AG08395 (cell line): ENCODE measurements at places on chromosomes 11 and 22.

GRCh38 chr11:71399341-71399740, 48.9 kb downstream of the DHCR7 start:
- DNase-seq = no peak

DNA sequence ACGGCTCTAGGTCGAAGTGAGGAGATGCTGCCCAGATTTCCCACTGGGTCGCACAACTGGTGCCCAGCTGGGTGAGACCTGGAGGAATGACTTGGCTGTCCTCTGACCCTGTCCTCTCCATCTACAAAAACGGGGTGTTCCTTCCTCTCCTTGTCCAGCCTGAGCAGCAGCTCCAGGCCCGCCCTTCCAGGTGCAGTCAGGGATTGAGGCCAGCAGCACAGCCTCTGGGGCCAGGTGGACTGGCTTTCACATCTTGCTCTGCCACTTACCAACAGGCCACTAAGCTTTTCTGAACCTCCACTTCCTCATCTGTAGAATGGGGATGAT, 91.7 kb upstream of the LMO1 start:
- DNase-seq = no peak

GRCh38 chr11:45921561-45922424, 663 bp upstream of the LARGE2 start:
- no peak for DNase-seq

DNA sequence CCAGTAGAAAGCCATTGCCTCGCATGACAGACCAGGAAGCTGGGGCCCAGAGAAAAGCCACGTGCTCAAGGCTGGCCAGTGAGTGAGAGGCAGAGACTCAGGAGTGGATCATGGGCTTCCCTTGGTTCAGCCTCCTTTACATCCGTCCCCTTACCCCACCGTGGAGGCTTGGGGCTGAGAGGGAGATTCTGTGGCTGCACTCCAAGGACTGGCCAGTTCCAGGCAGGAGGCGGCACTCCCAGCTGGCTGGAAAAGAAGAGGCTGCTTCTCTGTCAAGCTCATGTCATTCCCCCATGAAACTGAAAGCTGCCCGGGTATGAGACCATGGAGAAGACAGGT, 6.6 kb upstream of the ASCL2 start:
- no peak for DNase-seq

DNA sequence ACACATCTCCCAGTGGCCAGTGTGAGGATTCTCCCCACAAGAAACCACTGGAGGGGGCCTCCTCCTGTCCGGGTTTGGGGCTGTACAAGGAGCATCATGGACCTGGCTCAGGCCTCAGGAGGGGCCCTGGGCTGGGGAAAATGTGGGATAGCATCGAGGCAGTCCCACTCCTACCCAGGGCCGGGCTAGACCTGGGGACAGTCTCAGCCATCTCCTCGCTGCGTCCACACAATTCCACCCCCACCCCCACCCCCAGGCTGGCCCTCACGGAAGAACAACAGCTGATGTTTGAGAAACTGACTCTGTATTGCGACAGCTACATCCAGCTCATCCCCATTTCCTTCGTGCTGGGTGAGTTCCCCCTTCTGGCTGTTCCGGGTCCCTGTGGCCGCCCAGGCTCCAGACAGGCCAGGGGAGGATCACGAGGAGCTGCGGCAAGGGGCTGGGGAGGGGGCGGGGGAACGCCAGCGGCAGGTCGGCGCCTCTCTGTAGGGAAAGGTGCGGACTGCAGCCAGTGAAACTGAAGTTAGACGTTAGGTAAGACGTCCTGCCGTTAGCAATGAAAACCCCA, 4.8 kb downstream of the BEST1 start:
- DNase-seq = peak; percentile 84

DNA sequence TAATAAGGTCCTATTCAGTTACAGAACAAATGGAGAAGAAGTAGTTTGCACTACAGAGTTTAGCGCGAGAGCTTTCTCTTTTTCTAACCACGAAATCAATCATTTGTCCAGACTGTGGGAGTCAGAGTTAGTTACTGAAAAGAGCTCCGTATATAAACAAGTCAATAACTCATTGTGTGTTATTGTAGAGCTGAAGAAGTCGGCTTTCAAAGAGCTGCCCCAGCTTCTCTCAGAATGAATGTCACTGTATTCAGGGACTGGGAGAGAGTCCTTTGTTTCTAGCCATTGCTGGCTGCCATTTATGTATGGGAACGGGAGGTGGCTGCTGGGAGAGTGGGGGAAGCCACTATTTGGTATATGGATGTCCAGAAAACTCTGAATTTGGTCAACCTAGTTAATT, 227.8 kb downstream of the DCDC1 start:
- DNase-seq = no peak

- DNase-seq = peak; percentile 80
Measured at GRCh38 chr11:60777572-60777971, 7.6 kb upstream of the MS4A10 start.

DNA sequence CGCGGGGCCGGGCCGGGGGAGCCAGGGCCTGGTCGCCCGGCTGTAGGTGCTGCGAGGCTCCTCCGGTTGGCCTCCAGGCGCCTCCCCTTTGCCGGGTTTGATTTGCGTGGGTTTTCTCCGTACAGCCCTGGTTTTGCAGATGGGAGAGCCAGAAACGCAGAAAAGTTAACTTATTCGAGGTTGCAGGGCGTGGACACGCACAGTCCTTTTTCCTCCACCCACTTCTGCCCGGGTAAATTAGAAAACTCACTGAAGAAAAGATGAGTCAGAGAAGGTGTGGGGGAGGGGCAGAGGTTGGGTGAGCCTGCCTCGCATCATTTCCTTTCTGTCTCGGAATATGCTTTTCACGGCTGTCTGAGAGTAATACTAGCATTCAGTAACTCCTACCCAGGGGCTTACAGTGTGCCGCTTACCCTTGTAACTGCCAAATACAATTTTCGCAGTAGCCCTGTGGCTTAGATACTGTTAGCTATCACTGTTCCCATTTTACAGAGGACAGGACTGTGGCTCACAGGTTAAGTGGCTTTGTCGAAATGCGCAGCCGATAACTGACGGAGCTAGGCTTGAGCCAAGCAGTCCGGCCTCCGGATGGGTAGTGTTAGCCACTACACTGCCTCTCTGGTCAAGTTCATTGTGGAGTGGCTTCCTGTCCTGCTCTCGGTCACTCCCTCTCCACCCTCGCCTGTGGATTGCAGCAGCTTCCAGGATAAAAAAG, 812 bp downstream of the FADD start:
- DNase-seq = peak; percentile 79

DNA sequence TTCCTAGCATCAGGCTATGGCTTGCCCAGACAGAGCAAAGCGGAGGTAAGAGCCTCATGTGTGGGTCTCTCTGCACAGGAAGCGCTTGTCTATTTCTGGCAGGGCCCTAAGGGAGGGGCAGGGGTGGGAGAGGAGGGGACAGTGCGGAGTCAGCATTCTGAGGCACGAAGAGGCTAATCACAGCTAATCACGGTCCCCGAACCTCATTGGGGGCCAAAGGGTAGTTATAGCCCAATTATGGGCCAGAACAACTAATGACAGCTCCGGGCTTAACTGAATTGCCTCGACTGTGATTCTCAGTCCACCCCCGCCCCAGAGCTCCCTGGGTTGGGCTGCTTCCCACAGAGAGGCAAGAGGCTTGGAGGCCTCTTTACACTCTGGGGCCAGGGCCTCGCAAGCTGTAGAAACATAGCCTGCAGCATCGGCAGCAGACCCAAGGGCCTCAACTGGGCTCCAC, 72.7 kb upstream of the PRDM11 start:
- no peak for DNase-seq

GRCh38 chr22:42468841-42469240, 36.6 kb upstream of the NFAM1 start:
- peak; percentile 25 for DNase-seq

DNA sequence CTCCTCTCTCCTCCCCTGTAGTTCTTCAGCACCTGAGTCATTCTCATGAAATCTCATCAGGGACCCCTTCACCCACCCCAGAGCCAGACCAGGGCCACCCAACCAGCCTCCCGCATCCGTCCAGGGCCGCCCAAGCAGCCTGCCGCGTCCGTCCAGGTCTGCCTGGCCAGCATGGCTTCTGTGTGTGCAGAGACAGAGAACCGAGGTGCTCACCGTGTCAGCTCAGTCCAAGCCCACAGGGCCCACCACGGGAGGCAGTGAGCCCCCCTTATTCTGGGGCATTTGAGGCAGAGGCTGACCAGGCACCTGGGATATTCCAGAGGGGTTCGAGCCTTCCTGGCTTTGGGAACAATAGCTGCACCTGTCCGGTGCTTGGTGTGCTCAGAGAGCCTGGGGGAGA, 1117.3 kb downstream of the BRD1 start:
- DNase-seq = no peak

- DNase-seq = peak; percentile 94
Measured at GRCh38 chr22:43151251-43152002, at the start of gene TSPO. TSPO (plus strand) TSS chr22:43151559; CDS start chr22:43159239, 7,680 bp downstream.

DNA sequence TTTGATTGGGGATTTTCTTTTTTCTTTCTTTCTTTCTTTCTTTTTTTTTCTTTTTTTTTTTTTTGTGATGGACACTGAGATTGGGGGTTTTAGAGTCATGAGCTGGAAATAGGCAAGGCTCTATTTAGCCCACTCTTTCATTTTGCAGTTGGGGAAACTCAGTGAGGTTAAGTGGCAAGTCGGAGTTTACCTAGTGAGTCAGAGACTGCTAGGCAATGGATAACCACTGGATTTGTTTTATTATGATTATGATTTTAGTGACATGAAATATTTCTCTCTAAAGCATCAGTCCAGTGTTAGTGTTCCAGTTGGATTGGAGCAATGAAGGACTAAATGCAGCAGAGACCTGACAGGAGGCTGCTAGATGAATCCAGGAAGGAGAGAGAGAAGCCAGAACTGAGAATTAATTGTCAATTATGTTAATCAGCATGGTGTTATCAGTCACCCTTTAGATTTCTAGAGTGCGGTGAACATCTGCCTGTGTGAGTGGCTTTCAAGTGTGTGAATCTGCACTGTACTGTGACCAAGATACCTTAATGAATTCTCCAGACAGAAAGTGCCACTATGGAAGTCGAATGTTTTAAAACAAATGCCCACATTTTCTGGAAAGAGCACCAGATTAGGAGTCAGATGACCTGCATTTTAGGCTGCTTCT, 10.9 kb downstream of the BMAL1 start:
- no peak for DNase-seq

DNA sequence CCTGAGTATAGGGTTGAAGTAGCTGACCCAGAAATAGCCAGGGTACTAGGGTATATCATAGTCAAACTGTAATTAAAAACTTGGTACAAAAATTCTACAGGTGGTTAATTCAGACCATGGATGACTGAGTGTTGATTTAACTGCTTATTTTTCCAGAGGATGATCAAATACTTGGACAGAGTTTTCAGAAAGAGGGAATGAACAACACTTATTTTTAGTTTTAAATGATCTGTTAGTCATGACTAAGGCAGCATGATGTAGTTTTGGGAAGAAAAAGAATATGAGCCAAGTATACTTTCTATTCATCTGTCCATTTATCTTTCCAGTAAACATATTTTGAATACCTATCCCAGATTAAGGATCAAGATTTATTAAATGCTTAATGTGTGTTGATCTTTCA, 19.8 kb upstream of the CCDC89 start:
- peak; percentile 40 for DNase-seq

DNA sequence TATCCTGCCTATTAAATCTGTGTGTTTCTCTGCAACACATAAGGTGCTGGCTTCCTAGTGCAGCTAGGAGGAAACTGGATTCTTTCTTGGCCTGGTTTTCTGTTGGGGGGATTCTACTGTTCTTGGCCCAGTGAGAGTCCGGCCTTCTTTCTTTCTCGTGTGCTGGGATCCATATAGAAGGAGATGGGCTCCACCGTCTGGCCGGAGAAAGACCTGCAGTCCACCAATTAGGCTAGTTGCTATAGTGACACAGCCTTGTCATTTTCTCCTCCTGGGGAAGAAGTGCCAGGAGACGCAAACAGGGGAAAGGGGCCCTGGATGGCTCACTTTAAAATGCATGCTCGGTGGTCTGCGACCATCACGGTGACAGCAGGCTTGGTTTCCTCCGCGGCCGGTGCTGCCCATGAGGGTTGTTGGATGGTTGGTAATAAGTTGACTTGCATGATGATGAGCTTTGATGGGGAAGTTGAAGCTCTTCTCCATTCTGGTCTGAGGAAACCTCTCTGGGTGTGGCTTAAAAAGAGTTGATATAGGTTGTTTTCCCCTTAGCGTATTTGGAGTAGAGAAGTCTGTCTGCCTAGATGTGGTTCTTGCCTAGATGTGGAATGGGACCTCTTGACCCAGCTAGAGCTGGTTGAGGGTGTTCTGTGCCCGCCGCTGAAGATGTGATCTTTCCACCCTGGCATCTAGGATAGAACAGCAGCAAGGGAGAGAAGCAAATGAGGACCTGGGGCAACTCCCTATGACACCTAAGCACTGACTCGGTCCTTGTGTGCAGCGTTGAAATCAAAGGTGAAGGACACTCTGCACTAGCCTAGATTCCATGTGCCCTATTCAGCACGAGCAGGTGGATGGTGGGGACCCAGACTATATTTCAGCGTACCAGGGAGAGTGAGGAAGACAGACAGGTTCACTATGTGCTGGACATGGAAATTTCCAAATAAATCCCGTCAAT, 1335.0 kb downstream of the BRD1 start:
- DNase-seq = peak; percentile 95

- no peak for DNase-seq
Measured at GRCh38 chr11:125305345-125305744, 140.8 kb downstream of the PKNOX2 start.

DNA sequence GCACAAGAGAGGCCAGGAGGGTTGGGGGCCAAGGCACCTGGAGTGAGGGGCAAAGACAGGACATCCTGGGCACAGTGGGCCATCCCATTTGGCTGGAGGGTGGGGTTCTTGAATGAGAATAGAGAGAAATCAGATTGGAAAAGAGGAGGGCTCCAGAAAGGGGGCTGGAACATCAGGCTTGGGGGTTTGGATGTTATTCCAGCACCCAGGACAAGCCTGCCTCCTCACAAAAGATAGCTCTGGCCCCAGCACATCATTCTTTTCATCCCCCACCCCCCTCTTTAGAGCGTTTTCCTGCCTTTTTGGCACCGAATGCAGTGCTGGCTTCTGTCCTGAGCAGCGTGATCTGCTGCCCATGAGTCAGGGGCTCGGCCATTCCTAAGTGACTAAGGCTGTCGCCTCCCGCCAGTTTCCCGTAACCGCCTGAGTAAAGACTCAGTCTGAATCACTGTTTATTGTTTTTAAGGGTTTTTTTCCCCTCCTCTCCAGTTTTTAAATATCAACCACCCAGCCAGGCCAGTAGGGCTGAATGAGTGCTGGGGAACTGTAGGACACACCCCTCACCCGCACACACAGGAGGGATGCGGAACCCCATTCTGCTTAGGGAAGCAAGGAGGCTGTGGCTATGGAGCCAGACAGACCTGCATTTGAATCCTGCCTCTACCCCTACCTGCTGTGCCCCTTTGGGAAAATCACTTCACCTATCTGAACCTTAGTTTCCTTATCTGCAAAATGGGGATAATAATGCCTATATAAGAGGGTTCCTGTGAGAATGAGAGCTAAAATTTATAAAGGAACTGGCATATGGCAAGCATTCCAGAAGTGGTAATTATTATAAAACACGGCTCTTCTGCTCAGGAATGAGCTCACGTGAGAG, 32.4 kb upstream of the NAV2 start:
- peak; percentile 96 for DNase-seq

GRCh38 chr22:36246718-36247117, 6.2 kb upstream of the APOL1 start:
- DNase-seq = no peak
